ENCODE measurements at places on chromosomes 13 and 19.

- DNase-seq, result no peak
Observed at GRCh38 chr13:42086582-42086981, 38.1 kb downstream of the DGKH start.

DNA sequence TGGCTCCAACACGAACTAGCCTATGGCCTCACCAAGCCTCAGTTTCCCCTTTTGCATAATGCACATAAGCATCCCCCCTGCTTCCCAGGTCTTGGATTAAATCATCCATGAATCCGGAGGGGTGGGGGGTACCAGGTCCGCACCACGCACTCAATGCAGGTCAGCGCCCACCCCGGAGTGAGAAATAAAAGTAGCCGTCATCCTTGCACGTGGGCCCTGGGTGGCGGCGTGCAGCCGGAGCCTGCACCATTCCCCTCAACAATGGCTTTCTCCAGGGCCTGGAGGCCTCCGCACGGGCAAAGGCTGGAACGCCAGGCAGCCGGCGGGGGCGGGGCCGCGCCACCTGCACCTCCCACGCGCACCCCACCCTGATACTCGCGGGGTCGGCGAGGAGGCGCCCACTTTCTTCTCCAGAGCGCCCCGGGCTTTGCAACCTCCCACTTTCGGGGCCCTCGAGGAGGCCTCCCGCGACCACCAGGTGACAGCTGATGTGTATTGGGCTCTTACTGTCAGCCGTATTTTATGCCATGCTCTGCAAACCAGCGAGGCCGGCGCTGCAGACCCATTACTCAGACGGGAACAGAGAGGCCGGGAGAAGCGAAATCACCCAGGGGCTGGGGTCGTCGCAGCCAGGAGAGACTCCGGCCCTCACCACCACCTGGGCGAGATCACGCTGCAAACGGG is 767 bp upstream of the GADD45B start:
- peak; percentile 70 for DNase-seq

DNA sequence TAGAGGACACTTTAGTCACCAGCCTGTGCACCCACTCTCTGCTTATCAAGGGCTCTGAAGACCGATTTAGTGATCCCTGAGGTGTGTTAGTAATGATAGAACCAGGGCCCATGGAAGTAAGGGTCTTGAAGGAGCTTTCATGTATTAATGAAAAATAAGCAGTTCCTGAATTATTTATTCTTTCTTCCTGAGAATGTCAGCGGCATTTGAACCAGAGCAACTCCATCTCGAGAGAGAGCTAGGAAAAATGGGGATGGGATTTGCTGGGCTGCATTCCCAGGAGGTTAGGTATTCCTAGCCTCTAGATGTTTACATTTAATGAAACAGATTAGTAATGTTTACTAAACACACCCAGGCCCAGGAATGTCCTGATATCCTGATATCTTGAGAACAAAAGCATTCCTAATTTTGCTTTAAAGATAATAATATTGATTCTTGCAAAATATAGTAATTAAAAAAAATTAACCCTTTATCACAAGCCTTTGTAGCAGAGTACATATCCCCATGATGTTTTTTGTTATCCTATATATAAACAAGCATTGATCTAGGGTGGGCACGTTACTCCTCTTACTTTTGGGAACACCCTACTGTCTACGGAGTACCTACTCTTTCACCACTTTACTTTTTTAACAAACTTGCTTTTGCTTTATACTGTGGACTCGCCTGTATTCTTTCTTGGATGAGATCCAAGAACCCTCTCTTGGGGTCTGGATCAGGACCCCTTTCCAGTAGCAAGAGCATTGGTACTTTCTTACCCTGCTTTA is 63.1 kb downstream of the COG3 start:
- no peak for DNase-seq

- DNase-seq, result no peak
Observed at GRCh38 chr13:97139691-97140090, 82.4 kb upstream of the MBNL2 start.

DNA sequence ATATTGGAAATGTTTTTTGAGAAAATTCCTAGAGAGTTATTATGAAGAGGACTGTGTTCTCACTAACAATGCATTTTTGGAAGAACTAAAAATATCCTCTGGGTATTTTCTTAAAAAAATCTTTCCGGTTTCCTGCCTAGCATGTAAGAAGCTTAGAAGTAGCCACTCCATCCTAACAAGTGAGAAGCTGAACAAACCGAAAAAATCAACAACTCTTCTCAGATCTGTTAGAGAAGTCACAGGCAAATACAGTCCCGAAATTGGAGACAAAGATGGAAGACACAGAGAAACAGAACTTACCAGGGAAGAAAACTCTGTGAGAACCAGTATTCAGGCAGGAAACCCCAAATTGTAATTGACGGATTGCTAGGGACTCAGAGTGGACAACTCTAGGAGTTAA is 173.0 kb downstream of the KLF12 start:
- no peak for DNase-seq

DNA sequence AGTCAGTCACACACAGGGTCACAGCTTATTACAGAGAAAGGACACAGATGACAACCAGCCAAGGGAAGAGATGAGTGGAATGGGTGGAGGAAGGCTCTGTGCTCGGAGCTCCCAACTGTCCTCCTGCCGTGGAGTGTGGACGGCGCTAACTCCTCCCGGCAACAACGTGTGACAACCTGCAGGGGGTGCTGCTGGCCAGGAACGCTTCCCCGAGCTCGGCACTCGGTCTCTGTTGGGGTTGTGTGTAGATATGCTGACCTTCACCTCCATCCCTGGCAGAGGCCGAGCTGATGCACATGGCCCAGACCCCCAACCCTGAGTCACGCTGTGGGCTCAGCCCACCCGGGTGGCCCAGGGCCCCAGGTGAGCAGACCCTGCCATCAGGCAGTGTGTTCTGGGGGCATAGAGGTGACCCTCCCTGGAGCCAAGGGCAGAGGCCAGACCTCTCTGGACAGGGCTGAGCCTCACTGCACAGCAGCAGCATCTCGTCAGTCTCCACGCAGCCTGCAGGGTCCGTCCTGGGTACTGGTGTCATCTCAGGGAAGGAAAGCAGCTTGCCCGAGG is 14.1 kb downstream of the ZNF444 start:
- no peak for DNase-seq

DNA sequence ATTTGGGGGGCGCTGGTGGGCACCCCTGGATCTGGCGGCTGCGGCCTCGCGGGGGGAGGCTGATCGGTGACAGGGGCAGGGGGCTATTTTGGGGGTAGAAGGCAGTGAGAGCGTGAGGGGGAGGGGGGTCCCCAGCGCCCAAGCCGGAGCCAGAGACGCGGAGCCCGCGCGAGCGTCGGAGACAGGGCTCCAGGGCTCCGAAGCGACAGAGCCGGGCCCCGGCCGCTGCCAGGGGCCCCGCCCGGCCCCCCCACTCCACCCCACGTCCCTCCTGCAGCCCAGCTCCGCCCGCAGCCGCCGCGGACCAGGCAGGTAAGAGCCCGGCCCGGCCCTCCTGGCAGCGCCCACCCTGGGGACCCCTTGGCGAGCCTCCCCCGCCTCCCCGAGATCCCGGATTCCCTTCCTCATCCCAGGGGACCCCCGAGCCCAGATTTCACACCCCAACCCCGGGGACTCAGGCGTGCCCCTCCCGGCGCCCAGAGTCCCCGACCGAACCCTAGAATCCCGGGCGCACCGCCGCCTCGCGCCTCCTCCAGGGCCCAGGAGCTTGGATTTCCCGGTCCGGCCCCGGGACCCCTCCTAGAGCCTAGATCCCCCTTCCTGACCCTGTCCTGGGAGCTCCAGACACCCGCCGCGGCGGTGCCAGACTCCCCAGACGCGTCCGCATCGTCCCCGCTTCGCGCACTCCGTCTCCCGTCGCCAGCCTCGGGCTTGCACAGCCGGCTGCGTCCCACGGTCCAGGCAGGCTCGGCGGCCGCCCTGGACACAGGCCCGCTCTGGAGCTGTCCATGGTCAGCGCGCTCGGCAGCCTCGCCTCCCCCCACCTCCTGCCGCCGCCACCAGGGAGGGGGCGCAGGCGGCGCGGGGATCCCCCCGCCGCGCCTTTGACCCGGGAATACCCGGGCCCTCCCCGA is at the start of gene PPFIA3:
Gene PPFIA3, plus strand, starts transcription at position 134 of the 914 bp plus-strand sequence. CDS start 8,330 bp downstream, outside the sequence.
- peak; percentile 79 for DNase-seq

DNA sequence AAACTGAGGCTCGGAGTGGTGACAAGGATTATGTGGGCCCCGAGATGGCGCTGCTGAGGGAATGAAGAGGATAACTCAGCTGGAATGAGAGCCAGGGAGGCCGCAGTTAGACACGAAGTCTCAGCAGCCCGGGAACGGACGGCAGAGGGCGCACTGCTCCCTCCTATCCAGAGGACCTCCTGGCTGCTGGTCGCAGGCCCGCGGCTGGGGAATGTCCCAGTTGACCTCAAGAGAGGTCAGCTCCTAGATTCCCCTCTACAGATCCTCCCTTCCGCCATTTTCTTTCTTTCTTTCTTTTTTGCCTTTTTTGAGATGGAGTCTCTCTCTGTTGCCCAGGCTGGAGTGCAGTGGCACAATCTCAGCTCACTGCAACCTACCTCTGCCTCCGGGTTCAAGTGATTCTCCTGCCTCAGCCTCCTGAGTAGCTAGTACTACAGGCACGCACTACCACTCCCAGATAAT is 24.1 kb upstream of the ASPDH start:
- peak; percentile 84 for DNase-seq

- DNase-seq, result no peak
Observed at GRCh38 chr19:39405958-39406655, 540 bp upstream of the ZFP36 start.

GRCh38 chr13:45500492-45501174 is 35.9 kb downstream of the COG3 start:
- no peak for DNase-seq

- DNase-seq, result no peak
Observed at GRCh38 chr13:30711375-30711774, 24.0 kb upstream of the ALOX5AP start.

- DNase-seq, result no peak
Observed at GRCh38 chr19:16890461-16891184, 1.8 kb downstream of the F2RL3 start.

DNA sequence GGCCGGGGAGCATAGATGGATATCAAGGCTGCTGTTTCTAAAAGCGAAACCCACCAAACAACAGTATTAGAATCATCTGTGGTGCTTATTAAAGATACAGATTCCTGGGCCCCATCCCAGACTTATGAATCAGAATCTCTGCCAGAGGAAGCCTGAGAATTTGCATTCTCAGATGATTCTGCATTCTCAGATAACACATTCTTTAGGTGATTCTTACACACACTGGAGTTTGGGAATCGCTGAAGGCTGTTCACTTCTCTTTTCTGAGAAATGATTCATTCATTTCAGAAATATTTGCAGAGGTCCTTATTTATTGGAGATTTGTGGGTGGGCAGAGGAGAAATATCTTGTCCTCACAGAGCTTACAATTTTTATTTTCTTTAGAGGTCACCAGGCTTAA is 24.4 kb downstream of the ALOX5AP start:
- DNase-seq, result no peak

DNA sequence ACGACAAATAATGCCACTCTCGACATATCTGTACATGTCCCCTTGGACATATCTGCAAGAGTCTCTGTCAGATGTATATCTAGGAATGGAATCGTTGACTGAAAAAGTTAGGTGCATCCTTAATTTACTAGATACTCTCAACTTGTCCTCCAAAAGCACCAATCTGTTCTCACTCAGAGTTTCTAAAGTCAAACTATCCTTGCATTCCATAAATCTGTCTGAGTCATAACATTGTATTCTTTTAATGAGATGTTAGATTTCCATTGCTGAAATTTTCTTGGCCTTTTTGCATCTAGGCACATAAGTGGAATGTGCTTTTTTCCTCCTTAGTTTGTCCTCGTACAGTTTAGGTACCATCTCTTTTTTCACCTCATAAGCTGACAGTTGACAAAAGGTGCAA is 139.8 kb downstream of the PTPRS start:
- DNase-seq, result no peak

GRCh38 chr19:17688853-17689595 is 870 bp upstream of the UNC13A start:
- no peak for DNase-seq

DNA sequence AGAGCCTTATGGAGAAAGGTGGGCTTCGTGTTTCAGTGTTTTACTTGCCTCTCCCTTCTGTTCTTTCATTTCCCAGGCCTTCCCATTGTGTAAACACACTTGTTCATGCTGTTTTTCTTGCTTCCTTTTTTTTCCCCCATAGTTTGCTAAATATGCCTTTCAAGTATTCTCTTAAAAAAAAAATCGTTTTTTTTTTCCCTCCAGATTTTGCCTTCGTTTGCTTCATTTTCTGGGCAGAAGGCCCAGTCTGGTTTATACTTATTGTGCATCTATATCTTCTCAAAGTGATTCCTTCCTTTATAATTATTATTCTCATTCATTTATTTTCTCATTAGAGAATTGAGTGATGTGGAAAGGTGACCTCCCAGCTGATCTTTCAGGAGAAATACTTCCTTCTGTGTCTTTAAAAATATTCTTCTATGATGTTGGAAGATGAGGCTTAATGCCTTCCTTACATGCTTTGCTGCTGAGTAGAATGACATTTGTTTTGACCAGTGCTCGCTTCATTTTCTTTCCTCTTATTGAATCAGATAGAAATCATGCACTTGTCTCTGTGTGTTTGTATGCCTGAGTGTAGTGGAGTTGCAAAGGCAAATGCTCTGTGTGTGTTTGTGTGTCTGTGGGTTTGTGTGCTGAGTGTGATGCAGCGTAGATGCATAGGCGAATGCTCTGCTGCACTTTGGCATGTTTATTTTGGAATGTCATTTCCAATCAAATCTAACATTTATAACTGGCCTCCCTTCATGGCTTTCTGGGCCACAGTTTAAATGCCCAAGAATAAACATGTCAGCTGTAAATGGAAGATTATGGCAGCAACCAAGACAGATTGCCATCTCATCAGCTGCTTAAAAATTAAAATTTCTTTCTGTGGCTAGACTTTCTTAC is 591.4 kb downstream of the FGF9 start:
- no peak for DNase-seq

GRCh38 chr13:65560936-65561335 is 1669.2 kb downstream of the PCDH9 start:
- DNase-seq, result no peak

DNA sequence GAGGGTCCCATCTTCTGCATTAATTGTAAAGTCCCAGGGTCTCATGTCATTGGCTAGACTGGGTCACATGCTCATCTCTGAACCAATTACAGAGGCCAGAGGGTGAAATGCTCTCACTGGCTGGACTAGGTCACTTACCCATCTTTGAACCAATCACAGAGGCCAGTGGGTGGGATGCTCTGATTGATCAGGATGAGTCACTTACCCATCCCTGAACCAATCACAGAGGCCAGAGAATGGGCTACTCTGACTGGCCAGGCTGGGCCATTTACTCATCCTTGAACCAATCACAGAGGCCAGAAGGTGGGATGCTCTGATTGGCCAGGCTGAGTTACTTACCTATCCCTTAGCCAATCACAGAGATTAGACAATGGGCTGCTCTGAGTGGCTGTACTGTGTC is 5.3 kb downstream of the MISP start:
- no peak for DNase-seq
